ENCODE measurements at places on chromosomes 1 and 21.

- DNase-seq: no peak
These were observed 2.8 kb downstream of the NRIP1 start for GRCh38 chr21:15061747-15062605.

GRCh38 chr21:36707763-36708285 lies 8.9 kb downstream of the SIM2 start:
- no peak for DNase-seq

DNA sequence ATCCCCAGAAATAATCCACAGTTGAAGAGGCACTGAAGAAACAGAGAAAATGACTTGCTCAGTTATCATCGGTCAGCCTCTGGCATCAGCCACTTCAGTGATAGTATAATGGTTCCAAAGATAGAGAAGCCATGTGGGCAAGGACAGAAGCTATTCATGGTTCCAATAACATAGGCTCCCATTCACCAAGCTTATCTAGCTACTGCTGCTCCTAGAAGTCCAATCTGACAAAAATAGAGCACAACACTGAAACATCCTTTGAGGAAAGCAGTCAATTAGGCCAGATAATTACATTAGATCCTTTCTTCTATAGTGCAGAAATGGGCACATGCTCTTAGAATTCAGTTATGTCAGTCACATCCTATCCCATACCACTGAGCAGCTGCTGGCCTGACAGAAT lies 33.5 kb upstream of the CRB1 start:
- no peak for DNase-seq

- DNase-seq: peak; percentile 47
These were observed 1.6 kb downstream of the NRIP1 start for GRCh38 chr21:15063081-15063813.

DNA sequence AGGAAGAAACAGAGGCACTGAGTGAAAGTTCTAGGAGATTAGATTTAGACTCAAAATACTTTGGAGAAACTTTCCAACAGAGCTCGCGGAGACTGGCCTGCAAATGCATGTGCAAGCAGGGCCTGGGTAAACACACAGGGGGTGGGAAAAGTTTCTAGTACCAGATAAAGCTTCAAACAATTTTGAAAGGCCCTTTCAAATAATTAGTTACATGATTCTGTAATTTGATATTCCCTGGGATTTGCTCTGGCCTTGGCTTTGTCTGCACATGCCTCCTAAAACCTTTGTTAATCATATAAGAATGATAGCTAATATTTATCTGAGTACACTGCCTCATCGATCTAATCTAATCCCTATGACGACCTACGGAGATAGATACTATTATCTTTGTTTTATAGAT lies 31.3 kb downstream of the VTCN1 start:
- no peak for DNase-seq

GRCh38 chr1:58717979-58718378 lies 18.1 kb upstream of the MYSM1 start:
- DNase-seq: no peak

GRCh38 chr1:55947446-55947845 lies 631.9 kb downstream of the PLPP3 start:
- DNase-seq: no peak

DNA sequence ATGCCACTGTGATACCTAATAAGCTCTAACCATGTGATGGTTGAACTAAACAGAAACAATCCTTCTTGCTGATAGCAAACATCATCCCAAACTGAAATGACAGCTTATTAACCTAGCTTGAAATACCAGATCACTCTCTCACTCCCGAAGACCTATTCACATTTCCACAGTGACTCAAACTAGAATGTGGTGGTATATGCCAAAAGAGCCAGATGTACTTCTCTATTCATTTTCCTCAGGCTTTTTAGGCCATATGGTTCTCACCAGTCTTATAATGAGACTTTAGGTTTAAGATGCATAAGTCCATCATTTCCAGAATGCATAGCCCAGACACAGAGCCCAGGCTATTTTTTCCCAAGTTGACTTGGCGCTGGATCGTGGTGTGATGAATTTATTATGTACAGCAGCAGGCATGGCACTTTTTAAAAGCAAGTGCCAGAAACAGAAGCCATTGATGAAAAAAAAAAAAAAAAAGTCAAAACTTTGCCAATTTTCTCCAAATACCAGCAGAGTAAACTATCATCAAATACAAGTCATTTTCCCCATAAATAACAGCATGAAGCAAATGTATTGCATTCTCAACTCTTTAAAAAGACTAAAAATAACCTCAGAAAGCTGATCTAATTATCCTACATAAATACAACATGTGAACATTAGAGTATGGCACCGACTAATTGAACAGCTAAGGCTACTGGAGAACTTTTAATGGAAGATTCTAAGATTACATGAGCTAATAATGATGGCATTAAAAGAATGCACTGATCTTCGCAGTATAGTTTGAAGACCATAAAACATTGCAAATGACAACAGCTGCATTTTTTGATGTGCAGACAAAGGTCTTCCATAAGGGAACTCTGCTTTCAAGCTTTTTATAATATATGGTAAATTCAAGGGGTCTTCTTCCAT lies 365.4 kb downstream of the LRRIQ3 start:
- DNase-seq: no peak

DNA sequence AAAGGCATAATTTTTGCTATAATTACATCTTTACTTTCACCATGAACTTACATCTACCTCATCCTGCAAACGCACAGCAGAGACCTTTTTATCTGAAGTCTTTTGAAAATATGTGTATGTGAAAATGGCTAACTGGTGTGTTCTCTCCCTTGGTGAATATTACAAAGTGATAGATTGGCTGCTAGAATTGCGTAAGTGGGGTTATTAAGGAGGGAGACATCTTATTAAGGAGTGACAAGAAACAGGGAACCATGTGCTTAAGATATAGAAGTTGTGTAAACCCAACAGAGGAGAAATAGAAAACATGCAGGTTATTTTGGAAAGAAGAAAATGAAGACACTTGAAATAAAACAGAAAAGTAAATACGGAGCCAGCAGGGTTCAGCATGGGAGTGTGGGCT lies 7.8 kb downstream of the KCNJ15 start:
- DNase-seq: no peak

- DNase-seq: no peak
These were observed 41.2 kb downstream of the LPAR3 start for GRCh38 chr1:84851839-84852238.

- DNase-seq: no peak
These were observed 96.3 kb upstream of the ST6GALNAC5 start for GRCh38 chr1:76770979-76771378.

GRCh38 chr1:150559656-150560010 lies 10.4 kb downstream of the ADAMTSL4 start:
- DNase-seq: no peak
